K562 (cell line): ENCODE measurements at places on chromosomes 4 and X.

DNA sequence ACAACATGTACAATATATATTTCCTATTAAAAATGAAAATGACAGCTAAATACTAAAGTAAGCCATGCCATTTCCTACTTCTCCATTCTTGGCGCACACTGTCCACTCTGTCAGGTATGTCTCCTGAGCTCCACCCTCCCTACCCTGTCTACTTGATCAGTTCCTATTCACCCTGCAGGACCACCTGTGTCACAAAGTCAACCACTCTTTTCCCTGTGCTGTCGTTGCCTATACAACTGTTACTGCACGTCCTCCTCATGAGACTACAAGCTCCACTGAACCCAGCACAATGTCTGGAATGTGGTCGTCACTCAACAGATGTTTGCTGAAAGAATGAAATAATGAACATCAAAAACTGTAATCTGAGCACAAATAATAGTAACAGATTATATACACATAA lies 54.9 kb downstream of the SLC9A7 start:
- DNase-seq, result no peak

DNA sequence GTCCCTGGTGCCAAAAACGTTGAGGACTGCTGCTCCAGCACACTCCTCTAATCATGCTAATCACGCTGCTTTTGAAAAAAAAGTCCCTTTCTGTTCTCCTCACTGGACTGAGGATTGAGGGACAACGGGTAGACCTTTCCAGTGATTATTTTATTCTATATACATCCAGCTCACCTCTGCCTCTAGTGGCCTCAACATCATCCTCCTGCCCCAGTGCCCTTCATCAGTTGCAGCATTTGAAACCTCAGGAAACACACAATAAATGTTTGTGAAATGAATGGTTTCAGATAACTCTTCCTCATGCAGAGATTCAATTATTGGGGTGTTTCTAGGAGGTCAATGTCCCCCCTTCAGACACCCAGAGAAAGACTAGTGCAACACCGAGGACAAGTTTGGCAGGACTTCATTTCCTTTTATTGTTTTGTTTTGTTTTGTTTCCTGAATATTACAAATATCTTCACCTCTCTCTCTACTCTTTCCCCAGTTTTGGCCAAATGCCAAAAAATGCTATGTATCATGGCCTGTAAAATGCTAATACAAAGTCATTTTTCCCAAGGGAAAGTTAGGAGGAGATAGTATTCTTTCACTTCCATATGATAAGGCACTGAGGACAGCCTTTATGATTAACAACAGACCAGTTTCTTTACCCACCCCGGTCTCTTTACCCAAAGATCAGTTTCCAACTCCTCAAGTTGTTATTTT lies 460.1 kb upstream of the SLIT2 start:
- no peak for DNase-seq

- no peak for DNase-seq
Observed at GRCh38 chr4:17580969-17581368, 4.0 kb downstream of the LAP3 start.

DNA sequence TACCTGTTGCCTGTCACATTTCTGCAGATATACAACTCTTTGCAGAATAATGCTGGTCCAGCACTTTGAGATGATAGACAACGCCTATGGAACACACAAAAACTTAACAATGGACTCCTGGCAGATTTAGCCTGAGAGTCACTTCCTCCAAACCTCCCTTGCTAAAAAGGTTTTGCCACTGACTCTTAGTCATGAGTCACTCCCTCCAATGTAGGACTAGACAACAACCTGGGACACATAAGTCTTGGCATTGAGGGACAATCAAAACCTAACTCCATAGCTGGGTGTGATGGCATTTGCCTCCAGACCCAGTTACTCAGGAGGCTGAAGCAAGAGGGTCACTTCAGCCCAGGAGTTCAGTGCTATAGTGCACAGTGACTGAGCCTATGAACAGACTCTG lies 22.0 kb upstream of the EIF4E start:
- no peak for DNase-seq
